Putamen (tissue), 1 donor: ENCODE measurements at places on chromosomes 3 and 15.

- DNase-seq = no peak
These were observed 33.6 kb downstream of the VPS13C start for GRCh38 chr15:62026487-62027262.

DNA sequence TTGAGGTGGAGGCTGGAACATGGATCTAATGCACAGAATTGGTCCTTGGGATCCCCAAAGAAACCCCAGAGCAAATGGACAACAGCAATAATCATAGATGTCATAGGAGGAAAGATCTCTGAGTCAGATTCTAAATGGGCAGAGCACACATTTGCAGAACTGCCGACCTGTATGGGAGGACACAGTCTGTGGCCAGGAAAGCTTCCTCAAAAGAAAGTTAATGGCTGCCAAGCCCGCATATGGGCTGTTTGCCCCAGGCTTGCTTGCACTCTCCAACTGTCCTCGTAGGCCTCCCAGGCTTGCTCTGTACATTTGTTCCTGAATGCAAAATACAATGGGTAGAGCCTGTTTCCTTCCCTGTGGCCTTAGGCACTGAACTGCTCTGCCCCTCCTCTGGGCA is 102.0 kb upstream of the PLXNA1 start:
- DNase-seq = no peak

GRCh38 chr15:78461171-78461888 is 23.3 kb downstream of the IREB2 start:
- no peak for DNase-seq

DNA sequence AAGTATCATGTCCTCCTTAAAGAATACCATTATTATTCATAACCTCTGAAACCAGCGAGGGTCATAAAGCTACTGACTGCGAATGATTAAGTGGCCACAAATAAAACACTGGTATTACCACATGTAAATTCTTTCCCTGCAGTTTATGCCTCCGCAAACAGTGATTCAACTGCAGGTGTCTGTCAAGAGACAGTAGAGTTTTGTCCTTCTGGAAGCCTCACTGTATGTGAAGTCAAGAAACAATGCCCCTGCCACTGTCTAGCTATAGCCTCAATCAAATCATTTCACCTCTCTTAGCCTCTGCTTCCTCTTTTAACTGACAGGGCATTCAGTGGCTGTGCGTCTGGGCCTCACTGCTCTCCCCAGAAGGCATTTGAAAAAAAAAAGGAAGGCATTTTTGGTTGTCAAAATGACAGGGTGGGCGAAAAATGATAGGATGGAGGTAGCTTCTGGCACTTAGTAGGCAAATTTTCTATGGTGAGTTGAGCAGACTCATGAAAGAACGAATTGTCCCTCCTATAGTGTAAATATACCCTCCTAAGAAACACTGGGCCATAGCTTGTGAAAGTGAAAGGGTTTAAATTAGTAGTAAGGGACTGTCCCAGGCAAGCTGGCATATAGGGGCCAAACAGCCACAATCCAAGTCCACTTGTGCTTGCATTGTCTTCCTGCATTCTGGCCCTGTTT is 66.7 kb downstream of the FILIP1L start:
- DNase-seq = no peak

- DNase-seq = peak; percentile 7
These were observed 29.6 kb downstream of the STAC start for GRCh38 chr3:36409862-36410261.

GRCh38 chr3:158652463-158652862 is 8.1 kb downstream of the GFM1 start:
- DNase-seq = no peak

GRCh38 chr3:58613236-58614132 is 36.3 kb upstream of the FAM107A start:
- DNase-seq = no peak

- no peak for DNase-seq
These were observed 37.4 kb downstream of the MYO1E start for GRCh38 chr15:59335207-59335786.

DNA sequence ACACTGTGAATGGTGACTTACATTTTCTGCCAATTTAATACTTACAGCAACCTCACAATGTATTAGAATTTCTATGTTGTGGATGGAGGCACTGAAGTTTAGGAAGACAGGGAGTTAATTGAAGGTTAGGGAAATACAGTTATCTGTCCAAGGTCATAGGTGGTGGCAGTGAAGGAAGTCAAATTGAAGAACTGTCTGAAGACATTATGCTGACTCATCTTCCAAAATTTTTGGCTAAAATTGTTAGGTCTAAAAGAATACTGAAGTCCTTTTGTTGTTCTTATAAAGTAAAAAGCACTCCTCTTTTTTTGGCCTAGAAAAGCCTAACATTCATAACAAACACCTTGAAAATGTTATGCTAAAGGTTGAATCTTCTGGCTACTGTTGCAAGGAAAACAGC is 27.7 kb downstream of the EMC4 start:
- DNase-seq = no peak

DNA sequence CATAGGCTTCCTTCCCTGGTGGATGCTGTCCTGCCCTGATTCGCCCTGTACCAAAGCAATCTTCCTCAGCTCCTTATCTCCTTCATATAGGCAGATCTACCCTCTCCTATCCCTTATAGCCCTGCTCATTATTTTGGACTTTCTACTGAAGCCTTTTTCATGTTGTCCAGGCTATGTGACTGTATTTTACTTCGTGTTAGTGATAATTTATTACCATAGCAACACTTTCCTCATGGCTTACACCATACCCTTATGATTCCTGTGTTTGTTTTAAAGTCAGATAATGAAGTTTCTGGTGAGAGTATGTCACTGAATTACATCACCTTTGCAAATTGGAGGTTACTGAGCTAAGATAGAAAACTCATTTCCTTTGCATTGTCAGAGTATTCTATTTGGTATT is 352.6 kb downstream of the NLGN1 start:
- DNase-seq = no peak

DNA sequence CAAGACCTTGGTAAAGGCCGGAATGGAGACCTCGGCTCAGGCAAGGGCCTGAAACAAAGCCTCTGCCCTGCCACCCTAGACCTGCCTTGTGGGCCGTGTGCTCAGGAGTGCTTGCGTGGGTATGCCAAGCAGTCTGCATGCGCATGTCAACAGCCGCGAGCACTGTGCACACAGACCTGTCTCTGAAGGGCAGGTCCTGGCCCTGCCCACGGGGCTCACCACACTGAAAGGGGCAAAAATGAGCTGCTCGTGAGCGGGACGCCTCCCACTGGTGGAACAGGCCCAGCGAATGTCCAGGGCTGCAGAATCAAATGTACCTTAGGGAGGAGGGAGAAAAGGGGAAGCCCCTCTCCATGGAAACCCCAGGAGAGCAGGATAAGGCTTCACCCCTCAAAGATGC is 44.3 kb upstream of the FGD5 start:
- no peak for DNase-seq

DNA sequence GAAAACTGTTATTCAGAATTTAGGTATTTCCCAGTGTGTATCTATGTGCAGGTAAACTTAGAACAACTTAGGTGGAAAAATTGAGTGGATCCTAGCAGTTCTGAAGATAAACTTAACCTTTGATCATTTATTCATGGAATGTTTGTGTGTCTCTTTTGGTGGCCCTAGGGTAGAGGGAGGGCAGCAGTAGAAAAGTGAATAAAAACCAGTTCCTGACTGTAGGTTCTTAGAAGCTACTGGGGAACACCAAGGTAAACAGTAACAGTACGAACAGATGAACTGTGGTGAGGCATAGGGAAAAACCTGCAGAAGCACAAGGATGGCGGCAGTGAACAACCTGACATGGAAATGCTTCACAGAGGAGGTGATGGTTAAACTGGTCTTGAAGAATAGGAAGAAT is 2.5 kb downstream of the SNRK start:
- DNase-seq = no peak

DNA sequence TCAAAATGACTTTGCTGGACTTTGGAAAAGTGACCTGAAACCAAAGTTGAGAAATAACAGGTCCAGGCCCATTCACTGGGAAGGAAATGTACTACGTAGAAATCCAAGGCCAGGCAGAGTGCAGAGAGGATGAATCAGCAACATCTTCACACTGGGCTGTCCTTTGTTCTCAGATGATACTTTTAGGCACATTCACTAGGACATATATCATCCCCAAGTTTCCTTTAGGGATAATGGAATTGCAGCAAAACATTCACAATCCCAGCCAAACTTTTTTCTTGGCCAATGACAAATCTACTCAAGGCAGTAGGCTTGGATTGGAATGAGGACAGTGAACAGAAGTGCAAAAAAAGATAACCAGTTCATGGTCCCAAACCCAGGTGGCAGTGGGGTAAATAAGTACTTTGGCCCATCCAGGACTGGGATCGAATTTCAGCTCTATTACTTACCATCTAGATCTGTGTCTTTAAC is 75.1 kb downstream of the CLDN11 start:
- DNase-seq = no peak

- no peak for DNase-seq
These were observed 45.7 kb upstream of the STT3B start for GRCh38 chr3:31486865-31487533.

- DNase-seq = no peak
These were observed 44.6 kb downstream of the SNRK start for GRCh38 chr3:43330981-43331380.

DNA sequence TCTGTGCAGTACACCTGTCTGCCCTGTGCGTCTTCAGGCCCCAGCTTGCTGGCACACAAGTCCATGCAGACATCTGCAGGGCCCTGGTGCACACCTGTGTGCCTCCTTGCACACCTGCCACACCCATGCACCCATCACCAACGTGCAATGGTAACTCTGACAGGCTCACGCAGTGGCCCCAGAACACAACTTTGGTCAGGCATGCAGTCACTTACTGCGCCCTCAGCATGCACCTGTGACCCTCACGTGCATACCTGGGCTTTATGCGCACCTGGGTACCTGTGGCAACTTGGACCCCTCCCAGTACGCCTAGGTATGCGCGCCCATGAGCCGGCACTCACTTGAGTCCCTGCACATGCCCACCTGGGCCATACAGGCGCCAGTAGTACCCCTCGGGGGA is 1.7 kb downstream of the PLXND1 start:
- DNase-seq = no peak

DNA sequence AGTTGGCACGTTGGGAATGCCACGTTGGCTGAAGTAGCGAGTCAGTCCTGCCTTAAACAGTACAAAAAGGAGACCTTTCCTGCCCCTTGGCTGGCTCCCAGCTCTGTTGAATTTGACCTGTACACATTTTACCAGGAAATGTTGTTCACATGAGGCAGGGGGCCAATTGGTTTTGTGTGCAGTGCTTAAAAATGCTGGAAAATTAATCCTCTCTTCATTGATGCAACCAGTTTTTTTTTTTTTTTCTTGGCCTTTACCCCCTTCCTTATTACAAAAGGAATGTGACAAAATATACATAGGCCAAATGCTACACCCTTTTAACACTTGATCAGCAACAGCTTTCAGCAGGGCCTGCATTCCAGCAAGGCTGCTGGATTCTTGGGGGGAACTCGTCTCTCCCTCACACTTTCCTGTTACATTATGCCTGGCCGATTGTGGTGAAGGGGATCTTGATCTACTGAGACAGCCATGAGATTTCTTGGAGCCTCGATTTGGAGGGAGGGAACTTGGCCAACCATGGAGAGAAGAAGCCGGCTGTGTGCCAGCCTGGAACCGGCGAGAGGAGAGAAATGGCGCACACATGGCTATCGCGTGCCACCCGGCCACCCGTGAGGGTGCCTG is 93.1 kb downstream of the DNASE1L3 start:
- DNase-seq = no peak

- DNase-seq = no peak
These were observed 78.7 kb upstream of the NPHP3 start for GRCh38 chr3:132800958-132801357.

GRCh38 chr3:55202326-55202725 is 274.5 kb upstream of the LRTM1 start:
- no peak for DNase-seq

GRCh38 chr3:124263168-124263567 is 271.2 kb upstream of the ROPN1 start:
- DNase-seq = no peak

GRCh38 chr3:113954091-113954685 is 6.4 kb downstream of the ZDHHC23 start:
- DNase-seq = no peak

GRCh38 chr3:97066531-97066930 is 252.1 kb downstream of the EPHA6 start:
- no peak for DNase-seq
